Activated CD8-positive, alpha-beta memory T cell treated with anti-CD3 and anti-CD28 coated beads, Interleukin-2, amount 50 U/mL, for 48 hours (primary cell): ENCODE measurements at places on chromosomes 2 and 18.
A peak's percentile ranks its signal among the peaks of the same experiment; 100 is the strongest.

DNA sequence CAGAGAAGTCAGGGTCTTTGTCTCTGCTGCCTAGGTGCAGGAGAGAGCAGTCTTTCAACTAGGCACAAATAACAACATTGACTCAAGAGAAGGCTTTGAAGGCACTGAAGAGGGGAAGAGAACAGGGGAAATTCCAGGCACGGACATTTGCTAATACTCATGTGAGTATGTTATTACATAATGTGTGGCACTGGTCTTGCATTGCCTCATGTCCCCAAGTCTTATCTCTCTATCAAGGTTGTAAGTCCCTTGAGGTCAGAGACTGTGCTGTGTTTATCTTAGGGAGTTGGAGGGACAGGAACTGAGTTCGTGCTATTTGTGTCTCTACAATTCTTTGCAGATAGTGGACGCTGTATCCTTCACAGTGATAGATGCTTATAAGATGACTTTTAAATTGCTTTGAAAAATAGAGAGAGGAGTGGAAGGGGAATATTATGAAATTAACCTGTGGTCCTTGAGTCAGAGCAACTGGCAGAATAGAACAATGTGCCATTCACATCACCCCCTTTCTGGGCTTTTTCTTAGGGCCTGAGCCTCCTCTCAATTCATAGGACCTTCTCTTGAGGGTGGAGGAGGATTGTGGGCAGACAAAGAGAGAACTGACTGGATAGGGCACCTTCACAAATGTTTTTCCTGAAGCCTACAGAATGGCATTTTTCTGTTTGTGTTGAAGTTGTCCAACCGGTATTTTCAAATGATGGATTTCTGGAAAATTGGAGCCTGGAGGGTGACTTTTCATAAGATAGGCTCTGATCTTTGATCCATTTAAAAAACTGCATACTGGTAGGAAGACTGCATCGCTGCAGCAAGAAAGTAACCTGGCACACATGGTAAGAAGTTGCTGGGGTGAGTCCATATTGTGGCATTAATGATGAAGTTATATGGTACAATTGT lies 96.6 kb upstream of the CXCR4 start:
- no peak for DNase-seq

DNA sequence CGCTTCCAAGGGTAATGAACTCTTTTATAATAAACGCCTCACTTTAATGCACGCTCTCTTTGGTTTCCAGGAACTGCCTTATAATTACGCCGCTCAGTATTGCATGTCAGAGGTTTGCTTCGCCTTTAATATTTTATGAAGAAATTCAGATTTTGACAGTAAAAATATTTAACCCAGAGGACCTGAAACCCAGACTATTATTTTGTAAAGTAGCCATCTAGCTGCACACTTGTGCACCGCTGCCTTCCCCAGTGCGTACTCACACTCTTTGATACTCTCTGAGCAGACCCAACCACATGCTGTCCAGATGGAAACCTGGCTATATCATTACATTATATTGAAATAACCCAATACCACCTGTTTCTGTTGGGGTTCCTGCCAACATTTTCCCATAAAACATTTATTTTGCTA lies 270.1 kb downstream of the C1D start:
- DNase-seq: no peak

DNA sequence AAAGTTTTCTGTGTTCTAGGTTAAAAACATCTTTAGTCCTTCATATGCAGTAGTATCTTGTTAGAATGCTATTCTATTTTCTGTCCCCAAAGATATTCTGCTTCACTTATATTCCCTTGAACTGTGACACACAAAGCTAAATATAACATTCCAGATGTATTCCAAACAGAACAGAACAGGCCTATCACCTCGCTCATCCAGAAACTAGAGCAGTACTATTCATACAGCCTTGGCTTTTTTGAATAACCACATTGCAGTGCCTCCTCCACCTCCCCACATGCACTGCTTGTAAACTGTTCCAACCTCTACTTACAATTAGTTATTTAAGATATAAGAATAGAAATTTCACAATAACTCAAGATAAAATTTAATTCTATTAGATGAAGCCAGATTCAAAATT lies 196.8 kb downstream of the EXOC6B start:
- DNase-seq: no peak

- no peak for DNase-seq
These were observed 8.4 kb upstream of the NMI start for GRCh38 chr2:151297882-151298281.

- DNase-seq: no peak
These were observed 49.2 kb downstream of the DIPK1C start for GRCh38 chr18:74407888-74408287.

DNA sequence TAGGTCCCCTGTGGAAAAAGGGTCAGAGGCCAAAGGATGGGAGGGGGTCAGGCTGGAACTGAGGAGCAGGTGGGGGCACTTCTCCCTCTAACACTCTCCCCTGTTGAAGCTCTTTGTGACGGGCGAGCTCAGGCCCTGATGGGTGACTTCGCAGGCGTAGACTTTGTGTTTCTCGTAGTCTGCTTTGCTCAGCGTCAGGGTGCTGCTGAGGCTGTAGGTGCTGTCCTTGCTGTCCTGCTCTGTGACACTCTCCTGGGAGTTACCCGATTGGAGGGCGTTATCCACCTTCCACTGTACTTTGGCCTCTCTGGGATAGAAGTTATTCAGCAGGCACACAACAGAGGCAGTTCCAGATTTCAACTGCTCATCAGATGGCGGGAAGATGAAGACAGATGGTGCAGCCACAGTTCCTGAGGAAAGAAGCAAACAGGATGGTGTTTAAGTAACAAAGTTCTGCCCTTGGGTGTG lies 165.8 kb downstream of the RPIA start:
- no peak for DNase-seq

DNA sequence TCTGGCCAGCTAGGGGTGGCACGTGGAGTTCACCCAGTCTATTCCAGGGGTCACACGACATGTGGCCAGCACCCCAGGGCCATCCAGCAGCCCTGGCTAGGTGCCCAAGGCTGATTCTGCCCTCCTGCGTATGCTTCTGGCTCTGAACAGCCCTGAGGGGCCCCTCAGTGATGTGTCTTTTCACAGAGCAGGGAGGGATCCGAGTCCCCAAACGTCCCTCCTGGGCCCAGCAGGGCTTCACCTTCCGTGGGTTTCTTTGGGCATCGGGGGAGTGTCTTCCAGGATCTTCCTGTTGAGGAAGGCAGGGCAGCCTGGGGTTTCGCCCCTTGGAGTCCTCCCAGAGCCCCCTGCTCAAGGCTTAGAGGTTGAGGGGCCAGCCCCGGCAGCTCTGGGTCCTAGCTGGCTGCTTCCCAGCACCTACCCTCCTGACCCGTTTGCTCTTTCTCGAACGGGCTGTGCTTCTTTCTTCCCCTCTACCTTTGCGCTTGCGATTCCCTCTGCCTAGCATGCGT lies 165.9 kb downstream of the DYSF start:
- peak; percentile 32 for DNase-seq

DNA sequence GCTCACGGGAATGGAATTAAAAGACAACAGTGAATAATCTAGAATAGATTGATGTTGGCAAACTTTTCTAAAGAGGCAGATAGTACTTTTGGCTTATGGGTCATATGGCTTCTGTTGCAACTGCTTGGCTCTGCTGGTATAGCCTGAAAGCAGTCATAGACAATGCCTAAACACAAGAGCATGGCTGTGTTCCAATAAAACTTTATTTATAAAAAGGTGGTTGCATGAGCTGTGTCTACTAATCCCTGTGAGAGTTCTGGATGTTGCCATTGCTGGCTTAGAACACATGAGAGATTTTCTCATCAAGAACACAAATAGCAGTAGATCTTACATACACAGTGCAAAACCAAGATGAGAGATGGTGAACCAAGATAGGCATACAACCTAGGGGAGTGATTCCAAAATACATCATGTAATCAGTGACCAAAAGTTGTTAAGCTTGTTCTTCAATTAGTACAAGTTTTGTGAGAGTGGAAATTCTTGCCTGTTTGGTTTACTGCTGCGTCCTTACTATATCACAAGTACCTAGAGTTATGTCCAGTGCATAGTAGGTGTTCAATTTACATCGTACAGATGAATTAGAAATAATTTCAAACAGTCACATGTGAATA lies 380.0 kb downstream of the METTL4 start:
- no peak for DNase-seq

- no peak for DNase-seq
These were observed 46.8 kb upstream of the DARS1 start for GRCh38 chr2:136032192-136032591.

- no peak for DNase-seq
These were observed 259.8 kb downstream of the LOXHD1 start for GRCh38 chr18:46397174-46397573.

- no peak for DNase-seq
These were observed 342.8 kb downstream of the DYSF start for GRCh38 chr2:71796174-71796593.
